CD4-positive, alpha-beta memory T cell (primary cell): ENCODE measurements at places on chromosomes 1 and 21. TPM values are rescaled to one million over a fixed set of nuclear protein-coding genes. Genes with fewer than 3 reads are reported as not detected.
A peak's percentile ranks its signal among the peaks of the same experiment; 100 is the strongest.

- H3K27me3 ChIP-seq: no peaks in the 10 kb centered on the region
- H3K4me3 ChIP-seq: no peak within 1 kb of the TSS
- peaks cover 19% of the 10 kb centered on the region for H3K4me1 ChIP-seq
- DNase-seq: no peak
- no peak within 1 kb of the TSS for H3K27ac ChIP-seq
Observed at GRCh38 chr1:16212251-16212961, at the start of gene ARHGEF19. Gene ARHGEF19, minus strand, starts transcription at chr1:16212652. Its CDS starts 3,598 bp downstream, at chr1:16209054.

DNA sequence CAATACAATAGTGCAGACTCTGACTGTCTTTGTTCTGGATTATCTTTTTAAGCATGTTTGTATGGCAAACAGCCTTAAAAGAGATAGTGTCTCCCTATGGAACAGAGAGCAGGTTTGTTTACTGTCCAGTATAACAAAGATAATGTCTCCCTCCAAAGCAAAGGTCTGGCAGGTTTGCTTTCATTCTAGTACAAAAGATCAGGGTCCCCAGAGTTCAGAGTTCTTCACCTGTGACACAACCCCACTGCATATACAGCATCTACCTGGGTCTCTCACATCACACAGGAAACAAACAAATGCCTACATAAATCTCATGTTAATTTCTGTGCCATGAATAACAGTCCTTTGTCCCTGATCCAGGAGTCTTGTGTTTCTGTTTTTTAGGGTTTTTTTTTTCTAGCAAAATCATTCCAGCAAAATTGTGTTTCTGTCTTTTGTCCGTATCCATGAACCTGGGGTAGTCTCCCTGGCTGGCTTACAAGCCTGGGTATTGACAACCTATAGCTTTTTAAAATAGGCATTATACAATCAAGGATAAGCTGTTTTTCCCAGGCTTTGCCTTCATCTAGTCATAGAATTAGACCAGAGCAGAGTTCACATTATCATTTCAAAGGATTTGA is 89.4 kb upstream of the PTBP2 start:
- H3K36me3 ChIP-seq: no peaks in the 10 kb centered on the region
- no peaks in the 10 kb centered on the region for H3K4me1 ChIP-seq
- H3K27me3 ChIP-seq: no peaks in the 10 kb centered on the region
- no peak overlapping the region for H3K4me3 ChIP-seq
- H3K27ac ChIP-seq: no peak overlapping the region

The LCE3D gene
- not detected for total RNA-seq

DNA sequence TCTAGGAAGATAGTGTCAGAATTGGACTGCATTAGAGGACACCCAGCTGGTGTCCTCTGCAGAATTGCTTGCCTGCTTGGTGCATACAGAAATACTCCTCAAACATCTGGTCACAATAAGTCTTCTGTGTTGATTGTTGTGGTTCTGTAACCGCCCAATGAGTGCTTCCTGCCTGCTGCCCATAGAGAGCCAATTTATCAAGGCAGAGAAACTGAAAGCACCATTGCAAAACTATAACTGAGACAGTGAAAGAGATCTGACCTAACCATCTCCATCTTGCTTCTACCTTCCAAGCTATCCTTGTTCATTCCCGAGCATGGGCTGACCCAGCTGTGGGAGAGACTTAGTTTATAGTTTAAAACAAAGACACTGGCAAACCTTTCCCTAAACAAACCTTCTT is 462.4 kb upstream of the RGS18 start:
- H3K27ac ChIP-seq: no peak overlapping the region
- H3K27me3 ChIP-seq: no peaks in the 10 kb centered on the region
- H3K4me1 ChIP-seq: no peaks in the 10 kb centered on the region
- DNase-seq: no peak

GRCh38 chr1:180256341-180257027 is 26.4 kb downstream of the LHX4 start:
- H3K4me3 ChIP-seq: no peak overlapping the region
- no peak for DNase-seq
- H3K27ac ChIP-seq: no peak overlapping the region
- H3K36me3 ChIP-seq: no peaks in the 10 kb centered on the region
- H3K27me3 ChIP-seq: peaks cover 4% of the 10 kb centered on the region

DNA sequence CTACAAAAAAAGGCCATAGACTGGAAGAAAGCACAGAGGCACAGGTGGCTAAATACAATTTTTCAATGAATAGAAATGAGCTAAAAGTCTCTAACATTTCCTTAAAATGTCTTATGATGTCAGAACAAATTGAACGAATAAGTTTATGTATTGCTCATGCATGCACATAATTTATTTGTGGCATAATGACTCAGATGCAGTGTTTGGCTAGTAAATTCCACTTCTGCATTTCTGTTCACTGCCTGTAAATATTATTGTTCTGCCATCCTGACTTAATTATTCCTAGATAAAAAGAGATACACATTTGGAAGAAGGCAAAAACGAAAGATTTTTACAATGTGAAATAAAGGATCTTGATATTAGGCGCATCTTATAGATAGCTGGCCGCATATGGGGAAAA is 26.6 kb upstream of the EXO1 start:
- H3K27ac ChIP-seq: no peak overlapping the region
- H3K4me1 ChIP-seq: no peaks in the 10 kb centered on the region
- no peak for DNase-seq
- no peaks in the 10 kb centered on the region for H3K36me3 ChIP-seq

GRCh38 chr1:166839600-166840308 is 479 bp downstream of the POGK start:
- DNase-seq: peak; percentile 50
- peaks cover 45% of the 10 kb centered on the region for H3K4me1 ChIP-seq
- peaks cover 35% of the 10 kb centered on the region for H3K36me3 ChIP-seq

- no peaks in the 10 kb centered on the region for H3K4me1 ChIP-seq
- H3K4me3 ChIP-seq: no peak overlapping the region
- H3K27me3 ChIP-seq: no peaks in the 10 kb centered on the region
- no peaks in the 10 kb centered on the region for H3K36me3 ChIP-seq
- no peak for DNase-seq
Observed at GRCh38 chr1:22609291-22609690, 27.1 kb upstream of the C1QA start.

DNA sequence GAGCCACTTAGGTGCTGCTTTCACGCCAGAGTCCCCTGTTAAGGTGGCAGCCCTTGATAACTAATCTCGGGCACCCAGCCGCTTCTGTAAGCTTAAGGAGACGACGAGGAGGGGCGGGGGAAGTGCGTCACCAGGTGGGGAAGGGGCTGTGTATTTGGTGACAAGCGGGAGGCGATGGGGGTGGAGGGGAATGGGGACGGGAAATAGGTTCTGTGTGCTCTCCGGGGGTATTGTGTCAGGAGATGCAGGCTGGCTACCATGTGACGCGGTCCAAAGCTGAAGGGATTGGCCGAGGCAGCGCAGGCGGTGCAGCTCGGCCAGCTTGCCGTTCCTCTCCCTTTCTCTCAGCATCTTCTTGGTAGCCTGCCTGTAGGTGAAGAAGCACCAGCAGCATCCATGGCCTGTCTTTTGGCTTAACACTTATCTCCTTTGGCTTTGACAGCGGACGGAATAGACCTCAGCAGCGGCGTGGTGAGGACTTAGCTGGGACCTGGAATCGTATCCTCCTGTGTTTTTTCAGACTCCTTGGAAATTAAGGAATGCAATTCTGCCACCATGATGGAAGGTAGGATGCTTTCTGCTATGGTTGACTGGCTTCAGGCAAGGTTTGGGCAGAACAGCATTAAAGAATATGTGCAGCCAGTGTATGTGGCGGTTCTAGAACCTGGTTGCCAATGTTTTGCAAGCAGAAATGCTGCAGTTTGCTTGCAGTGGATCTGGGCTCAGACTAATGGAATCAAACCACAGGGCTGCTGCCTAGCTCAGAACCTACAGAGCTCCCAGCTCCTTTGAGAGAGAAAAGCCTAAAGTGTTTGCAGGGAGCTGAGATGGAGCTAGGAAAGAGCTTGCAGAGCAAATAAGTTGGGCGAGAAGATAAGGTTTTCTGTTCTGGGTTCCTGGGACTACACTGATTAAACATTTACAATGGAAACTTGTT is at the start of gene SGIP1:
TSS of gene SGIP1 (plus strand) at position 350 of the 937 bp plus-strand sequence. CDS start at position 556, 206 bp downstream.
- H3K4me3 ChIP-seq: no peak within 1 kb of the TSS
- H3K36me3 ChIP-seq: no peaks in the 10 kb centered on the region
- DNase-seq: no peak
- peaks cover 7% of the 10 kb centered on the region for H3K4me1 ChIP-seq
- no peaks in the 10 kb centered on the region for H3K27me3 ChIP-seq

- no peak overlapping the region for H3K4me3 ChIP-seq
- no peaks in the 10 kb centered on the region for H3K4me1 ChIP-seq
- no peaks in the 10 kb centered on the region for H3K36me3 ChIP-seq
- no peaks in the 10 kb centered on the region for H3K27me3 ChIP-seq
- no peak overlapping the region for H3K27ac ChIP-seq
Observed at GRCh38 chr1:44323947-44324346, 31.1 kb downstream of the ERI3 start.

DNA sequence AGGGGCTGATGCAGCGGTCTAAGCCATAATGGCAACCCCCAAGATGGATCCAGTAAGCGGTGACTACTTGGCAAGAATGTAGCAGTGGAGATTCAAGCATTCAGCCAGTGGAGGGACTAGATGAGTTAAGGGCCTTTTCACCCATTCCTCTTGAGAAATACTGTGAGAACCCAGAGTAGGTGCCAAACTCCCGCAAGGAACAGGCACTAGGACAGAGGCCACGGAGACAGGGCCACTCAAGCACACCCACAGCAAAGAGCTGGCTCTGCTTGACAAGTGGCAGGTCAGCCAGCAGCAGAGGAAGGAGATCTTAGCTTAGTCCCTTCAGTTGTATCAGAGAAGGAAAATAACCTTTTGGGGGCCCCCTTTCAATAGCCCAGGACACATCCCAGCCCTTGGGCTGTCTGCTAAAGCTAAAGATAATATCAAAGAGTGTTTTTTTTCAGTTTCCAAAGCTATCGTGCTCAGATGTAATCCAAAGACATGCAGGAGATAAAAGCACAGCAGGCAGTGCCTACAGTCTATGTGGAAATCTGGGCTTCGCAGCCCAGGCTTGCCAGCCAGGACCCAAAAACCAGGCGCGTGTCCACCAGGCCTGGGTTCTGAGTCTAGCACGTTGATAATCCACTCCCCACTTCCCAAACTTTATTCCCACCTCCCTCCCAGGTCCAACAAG is 62.0 kb upstream of the GOLT1A start:
- no peak overlapping the region for H3K27ac ChIP-seq
- no peak overlapping the region for H3K4me3 ChIP-seq
- H3K4me1 ChIP-seq: no peaks in the 10 kb centered on the region
- DNase-seq: no peak
- no peaks in the 10 kb centered on the region for H3K36me3 ChIP-seq
- H3K27me3 ChIP-seq: no peaks in the 10 kb centered on the region
